ENCODE measurements at places on chromosomes 6 and 20.

- ATAC-seq = peak; percentile 28
Measured at GRCh38 chr6:56091159-56091869, 156.1 kb downstream of the COL21A1 start.

DNA sequence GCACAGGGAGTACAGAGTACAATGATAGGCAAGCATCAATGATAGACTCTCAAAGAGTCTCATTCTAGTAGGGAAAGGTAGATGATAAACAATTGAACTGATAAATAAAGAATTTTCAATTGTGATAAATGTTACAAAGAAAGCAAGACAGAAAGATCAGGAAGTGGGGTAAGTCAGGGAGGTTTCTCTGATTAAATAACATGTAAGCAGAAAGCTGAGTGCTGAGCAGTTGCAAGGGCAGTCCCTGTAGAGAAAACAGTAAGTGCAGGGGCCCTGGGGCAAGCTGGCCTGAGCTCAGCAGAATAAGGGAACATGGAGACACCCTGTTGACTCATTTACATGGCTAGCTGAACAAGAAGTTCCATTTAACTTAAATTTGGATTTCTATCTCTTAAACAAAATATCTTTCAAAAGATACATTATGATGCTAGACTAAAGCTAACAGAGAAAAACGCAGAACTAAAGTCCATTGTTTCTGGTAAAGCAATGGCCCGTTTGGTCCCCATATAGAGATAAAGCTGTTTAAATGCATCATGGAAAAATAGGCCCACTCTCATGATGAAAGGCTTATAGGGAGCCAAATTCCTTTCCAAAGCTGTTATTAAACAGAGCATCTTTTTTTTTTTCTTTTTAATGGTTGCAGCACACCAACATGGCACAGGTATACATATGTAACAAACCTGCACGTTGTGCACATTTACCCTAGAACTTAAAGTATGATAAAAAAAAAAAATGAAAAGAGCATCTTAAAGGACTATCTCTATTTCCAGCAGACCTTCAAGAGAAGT is 5.3 kb upstream of the TNFAIP3 start:
- ATAC-seq = no peak

DNA sequence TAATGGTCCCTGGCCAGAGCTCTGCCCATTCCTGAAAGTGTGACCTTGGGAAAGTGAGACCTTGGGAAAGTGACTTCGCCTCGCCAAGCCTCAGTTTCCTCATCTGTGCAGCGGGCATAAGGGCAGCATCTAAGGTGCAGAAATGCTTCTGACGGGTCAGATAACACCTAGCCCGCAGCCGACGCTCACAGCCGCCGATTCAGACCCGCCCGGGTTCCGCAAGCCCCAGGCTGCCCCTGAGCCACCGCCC is 486 bp downstream of the FKBP1A start:
- no peak for ATAC-seq

- ATAC-seq = no peak
Measured at GRCh38 chr20:49161428-49162152, 26.5 kb downstream of the STAU1 start.

- ATAC-seq = no peak
Measured at GRCh38 chr6:104050455-104050854, 809.3 kb downstream of the HACE1 start.

- ATAC-seq = no peak
Measured at GRCh38 chr6:31663126-31663960, 1.5 kb downstream of the GPANK1 start.

GRCh38 chr6:33014841-33015634 is 5.6 kb upstream of the HLA-DOA start:
- peak; percentile 43 for ATAC-seq

- no peak for ATAC-seq
Measured at GRCh38 chr6:72446430-72446829, 175.4 kb upstream of the KCNQ5 start.

DNA sequence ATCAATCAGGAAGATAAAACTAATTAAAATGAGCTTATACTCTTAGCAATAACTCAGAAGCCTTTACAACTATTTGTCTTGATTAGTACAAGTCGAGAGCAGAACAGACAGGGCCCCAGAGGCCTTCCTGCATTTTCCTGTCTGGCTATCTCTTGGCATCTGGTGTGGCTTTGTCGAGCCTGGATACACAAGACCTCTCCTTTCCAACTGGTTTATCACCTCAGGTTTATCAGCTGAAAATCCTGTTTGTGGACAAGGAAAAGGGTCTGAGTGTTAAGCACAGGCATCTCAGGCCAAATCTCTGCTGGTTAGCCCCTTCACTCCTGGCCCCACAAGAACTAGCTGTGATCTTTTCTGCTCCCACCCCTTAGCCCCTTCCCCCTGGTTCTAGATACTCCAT is 32.6 kb downstream of the BAK1 start:
- ATAC-seq = no peak

DNA sequence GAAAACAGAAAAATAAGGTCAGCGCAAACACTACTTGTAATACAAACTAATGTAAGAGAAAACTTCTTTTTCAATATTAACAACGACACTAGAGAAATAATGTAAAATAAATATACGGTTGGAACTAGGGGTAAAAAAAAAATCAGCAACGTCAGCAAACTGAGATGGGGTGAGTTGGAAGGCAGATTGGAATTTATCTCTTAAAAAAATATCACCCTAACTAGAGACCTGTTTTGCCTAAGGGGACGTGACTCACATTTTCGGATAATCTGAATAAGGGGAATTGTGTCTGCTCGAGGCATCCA is 705 bp upstream of the UTRN start:
- ATAC-seq = no peak

- ATAC-seq = no peak
Measured at GRCh38 chr6:110075406-110075805, 97.3 kb downstream of the GPR6 start.

DNA sequence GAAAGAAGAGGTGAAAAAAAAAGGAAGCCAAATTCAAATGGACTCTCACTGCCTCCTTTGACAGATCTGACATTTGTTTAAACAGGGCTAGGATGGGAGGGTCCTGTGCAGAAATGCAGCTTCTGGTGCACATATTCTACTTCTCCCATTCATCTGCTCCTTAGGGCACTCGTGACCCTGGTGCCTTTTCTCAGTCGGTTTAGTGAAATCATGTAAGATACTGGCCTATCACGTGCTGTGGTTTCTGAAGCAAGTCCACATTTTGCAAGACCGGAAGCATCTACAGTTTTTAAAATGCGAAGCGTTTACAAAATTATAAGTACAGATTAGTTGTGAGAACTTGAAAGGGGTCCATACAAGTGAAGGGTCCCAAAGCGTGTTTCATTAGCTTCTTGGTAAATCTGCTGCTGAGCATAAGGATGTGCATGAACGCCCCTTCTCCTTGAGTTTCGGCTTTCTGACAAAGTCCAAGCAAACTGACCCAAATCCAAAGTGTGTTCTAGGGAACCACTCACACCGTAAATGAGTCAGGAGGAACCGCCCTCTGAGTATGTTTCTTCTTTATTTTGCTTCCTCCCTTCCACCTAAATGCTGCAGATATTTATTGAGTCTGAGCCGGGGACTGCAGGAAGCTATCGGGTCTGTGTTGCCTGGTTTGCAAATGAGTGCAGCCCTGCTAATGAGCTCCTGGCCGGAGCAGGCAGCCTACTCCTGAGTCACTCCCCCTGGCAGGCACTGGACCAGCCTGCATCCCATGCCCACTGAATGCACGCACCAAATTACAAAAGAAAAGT is 323.8 kb upstream of the JARID2 start:
- peak; percentile 52 for ATAC-seq

- ATAC-seq = no peak
Measured at GRCh38 chr6:149458806-149459205, 26.0 kb downstream of the ZC3H12D start.

GRCh38 chr20:47031004-47031403 is 136.4 kb downstream of the EYA2 start:
- no peak for ATAC-seq

DNA sequence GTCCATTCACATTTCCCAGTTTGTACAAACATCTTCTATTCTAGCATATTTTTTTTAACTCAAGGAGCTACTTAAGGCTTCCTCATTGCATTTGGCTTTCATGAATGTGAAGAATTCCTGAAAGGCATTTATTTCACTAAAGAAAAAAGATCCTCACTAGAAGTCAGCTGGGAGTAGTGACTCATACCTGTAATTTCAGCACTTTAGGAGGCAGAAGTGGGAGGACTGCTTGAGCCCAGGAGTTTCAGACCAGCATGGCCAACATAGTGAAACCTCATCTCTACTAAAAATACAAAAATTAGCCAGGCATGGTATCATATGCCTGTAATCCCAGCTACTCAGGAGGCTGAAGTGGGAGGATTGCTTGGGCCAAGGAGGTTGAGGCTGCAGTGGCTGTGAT is 30.9 kb upstream of the XRN2 start:
- ATAC-seq = no peak

DNA sequence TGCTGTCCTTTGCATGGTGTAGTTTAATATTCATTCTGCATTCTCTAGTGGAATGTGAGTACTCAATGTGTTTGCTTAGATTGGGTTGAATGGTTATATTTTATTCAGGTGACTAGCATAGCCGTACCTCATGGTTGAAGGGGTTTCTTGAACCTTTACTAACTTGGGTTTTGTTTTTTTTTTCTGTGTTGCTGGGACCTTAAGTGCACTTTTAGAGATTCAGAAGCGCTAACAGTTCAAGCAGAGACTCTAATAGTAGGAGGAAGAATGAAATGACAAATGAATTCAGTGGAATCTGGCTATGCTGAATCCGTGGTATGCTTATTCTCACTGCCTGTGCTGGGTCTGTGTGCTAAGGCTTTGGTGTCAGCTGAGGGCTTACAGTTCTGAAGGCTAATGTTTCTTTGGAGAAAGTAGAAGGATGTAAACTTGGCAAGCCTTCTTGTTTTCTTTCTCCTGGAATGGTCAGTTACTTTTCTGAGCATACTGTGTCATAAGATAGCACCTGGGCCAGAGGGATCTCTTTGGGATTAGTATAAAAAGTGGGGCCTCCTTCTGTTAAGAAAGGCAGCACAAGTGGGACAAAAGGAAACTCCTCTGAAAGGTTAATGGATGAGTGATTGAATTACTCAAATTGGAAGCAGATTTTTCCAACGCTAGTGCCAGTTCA is 28.7 kb downstream of the RNF144B start:
- ATAC-seq = peak; percentile 92

DNA sequence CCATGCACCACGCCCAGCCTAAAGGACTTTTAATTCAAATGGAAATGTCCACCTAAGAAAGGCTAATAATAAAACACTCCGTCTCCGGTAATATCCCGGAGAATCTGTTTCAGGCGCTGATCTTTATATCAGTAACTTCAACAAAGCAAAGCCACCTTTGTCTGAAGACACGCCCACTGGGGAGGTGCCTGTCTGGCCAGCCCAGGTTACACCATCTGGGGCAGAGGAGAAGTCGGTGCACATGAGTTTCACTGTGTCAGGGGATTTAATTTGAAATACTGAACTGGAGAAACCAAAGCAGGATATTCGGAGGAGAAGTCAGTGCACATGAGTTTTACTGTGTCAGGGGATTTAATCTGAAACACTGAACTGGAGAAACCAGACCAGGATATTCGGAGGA is 9.4 kb downstream of the SERPINB6 start:
- ATAC-seq = peak; percentile 37

DNA sequence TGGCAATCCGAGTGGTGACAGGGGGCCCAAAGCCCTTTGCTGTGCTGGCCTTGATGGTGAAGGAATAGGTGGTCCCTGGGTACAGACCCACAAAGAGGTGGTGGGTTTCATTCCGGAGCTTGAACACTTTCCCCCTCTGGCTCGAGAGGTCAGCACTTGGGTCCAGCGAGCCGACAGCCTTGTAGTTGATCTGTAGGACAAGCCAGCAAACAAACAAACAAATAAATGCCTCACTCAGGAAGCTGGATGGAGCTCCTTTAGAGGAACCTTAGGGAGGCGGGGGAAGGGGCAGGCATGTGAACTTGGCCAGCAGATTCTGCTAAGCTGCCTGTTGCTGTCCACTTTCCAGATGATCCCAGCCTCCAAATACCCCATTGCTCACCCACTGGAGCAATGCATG is 733.9 kb upstream of the CHD6 start:
- no peak for ATAC-seq

- ATAC-seq = no peak
Measured at GRCh38 chr20:3470208-3470626, 601 bp upstream of the ATRN start.

GRCh38 chr20:39019805-39020325 is 57.7 kb downstream of the DHX35 start:
- no peak for ATAC-seq

GRCh38 chr20:25464501-25465242 is 57.2 kb downstream of the GINS1 start:
- no peak for ATAC-seq

GRCh38 chr6:150894935-150895552 is 29.5 kb downstream of the MTHFD1L start:
- no peak for ATAC-seq

- no peak for ATAC-seq
Measured at GRCh38 chr20:63337786-63338420, 23.2 kb downstream of the CHRNA4 start.

DNA sequence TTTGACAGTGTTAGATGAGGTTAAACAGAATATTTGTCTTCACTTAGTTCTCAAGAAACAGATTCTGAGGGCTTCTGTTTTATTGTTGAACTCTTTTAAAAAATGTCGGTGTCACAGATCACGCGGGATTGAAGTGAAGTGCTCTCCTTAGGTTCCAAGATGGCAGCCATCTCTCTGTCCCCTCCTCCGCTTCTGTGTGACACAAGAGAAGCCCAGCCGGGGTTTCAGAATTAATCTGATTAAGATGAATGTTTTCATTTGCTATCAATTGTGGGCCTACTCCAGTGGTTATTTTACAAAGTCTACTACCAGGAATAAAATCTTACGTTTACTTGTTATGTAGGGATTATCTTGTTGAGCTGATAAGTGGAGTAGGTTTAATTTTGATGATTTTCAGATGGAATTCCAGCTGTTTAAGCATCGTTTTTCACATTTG is 10.9 kb downstream of the HIVEP1 start:
- no peak for ATAC-seq

DNA sequence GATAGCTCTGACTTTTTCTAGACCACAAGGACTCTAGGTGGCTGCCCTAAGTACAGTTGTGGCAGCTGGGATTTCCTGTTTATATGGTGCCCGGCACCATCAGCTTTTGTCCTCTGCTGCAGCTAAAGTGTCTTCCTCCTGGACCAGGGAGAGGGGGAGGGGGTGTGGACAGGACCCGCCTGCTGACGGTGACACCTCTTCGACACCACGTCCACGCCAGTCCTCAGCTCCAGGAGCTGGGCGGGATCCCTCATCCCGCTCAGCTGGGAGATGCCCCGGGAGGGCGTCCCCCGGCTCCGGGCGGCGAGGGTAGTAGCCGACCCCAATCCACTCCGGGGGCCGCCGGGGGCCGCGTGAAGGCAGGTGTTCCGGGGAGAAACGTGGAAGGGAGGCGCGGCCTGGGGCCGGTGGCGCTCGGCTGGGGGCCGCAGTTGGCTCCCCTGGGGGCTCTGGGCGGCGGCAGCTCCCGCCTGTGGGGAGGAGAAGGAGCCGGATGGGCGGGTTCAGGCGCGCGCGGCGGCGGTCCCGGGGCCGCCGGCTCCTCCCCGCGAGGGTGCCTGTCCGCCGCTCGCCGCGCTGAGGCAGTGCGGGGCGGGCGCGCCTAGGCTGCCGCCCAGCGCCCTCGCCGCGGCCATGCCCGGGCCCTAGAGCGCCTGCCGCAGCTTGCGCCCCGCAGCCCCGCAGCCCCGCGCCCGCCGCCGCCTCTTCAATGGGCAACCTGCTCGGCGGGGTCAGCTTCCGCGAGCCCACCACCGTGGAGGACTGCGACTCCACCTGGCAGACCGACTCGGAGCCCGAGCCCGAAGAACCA is at the start of gene OGFRL1:
Gene OGFRL1, plus strand, starts transcription at position 584 of the 811 bp plus-strand sequence. Its CDS starts 126 bp downstream, at position 710.
- ATAC-seq = peak; percentile 96

Data from gastroesophageal sphincter (tissue), 4 donors.